Stimulated activated CD8-positive, alpha-beta memory T cell treated with anti-CD3 and anti-CD28 coated beads, Interleukin-7, amount 100 ng/mL, for 24 hours (primary cell): ENCODE measurements at places on chromosomes 13 and 19.
A peak's percentile ranks its signal among the peaks of the same experiment; 100 is the strongest.

GRCh38 chr13:30404207-30404606 lies 18.1 kb upstream of the UBE2L5 start:
- DNase-seq: no peak

- no peak for DNase-seq
Measured at GRCh38 chr13:111202745-111203144, 87.6 kb downstream of the ARHGEF7 start.

GRCh38 chr13:49980266-49980665 lies 16.6 kb upstream of the TRIM13 start:
- DNase-seq: no peak

DNA sequence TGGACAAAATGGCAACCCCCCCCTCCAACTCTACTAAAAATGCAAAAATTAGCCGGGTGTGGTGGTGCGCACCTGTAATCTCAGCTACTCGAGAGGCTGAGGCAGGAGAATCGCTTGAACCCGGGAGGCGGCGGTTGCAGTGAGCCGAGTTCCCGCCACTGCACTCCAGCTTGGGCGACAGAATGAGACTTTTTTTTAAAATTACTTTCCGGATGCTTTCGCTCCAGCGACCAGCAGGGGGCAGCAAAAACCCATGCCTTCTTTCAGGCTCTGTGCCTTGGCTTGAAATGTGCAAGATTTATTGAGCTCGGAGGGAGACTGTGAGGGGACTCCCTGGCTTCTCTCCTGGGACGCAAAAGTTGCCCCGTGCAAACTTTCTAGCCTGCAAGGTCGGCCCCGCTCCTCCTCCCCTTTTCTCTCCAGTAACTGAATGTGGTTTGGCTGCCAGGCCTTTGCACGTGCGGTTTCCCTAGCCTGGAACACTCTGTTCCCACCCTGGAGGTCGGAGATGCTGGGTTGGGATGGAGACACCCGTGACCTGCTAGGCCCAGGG lies 61.4 kb upstream of the NFIC start:
- DNase-seq: peak; percentile 67

DNA sequence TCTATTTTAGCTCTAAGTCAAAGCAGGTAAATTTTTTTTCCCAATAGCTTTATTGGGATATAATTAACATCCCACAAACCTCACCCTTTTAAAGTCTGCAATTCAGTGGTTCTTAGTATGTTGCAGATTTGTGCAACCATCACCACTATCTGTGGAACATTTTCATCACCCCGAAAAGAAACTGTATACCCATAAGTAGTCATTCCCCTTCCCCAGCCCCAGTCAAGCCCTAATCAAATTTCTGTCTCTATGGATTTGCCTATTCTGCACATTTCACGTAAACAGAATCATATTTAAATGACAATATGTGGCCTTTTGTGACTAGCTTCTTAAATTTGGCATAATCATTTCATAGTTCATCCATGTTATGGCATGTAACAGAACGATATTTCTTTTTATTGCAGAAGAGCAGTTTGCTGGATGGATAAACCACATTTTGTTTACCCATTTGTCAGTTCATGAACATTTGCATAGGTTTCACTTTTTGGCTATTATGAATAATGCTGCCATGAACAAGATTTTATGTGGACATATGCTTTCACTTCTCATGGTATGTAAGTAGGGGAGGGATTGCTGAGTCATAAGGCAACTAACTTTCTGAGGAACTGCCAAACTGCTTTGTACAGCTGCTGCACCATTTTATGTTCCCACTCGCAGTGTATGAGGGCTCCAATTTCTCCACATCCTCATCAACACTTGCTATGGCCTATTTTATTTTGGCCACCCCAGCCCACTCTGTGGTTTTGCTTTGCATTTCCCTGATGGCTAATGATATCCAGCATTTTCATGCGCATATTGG lies 10.9 kb downstream of the SLC46A3 start:
- DNase-seq: no peak

DNA sequence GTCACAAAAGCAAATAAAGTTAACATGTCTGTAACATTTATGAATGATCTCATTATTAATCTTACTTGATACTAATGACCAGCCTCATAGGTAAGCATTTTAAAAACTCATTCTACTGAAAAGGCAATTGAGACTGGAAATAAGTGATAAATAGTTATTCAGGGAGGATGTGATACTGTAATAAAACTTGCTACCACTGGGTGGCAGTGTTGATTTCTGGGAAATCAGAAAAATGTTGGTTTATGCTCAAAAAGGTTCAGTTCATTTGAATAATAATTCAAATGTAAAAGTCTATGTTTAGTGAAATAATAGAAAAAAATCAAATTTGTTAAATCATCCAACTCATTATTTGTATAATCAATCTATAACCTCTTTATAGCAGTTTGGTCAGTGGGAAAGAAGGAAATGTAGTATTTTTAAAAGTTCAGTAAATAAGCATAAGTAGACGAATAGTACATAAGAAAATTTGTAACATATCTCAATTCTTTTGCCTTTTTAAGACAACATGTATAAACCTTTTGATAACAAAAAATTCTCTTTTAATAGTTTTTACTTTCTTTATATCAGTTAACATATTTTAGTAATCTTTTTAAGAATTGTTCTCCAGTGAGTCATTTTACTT lies 9.6 kb downstream of the ABHD13 start:
- no peak for DNase-seq
